ENCODE measurements at places on chromosomes 1 and 21.

DNA sequence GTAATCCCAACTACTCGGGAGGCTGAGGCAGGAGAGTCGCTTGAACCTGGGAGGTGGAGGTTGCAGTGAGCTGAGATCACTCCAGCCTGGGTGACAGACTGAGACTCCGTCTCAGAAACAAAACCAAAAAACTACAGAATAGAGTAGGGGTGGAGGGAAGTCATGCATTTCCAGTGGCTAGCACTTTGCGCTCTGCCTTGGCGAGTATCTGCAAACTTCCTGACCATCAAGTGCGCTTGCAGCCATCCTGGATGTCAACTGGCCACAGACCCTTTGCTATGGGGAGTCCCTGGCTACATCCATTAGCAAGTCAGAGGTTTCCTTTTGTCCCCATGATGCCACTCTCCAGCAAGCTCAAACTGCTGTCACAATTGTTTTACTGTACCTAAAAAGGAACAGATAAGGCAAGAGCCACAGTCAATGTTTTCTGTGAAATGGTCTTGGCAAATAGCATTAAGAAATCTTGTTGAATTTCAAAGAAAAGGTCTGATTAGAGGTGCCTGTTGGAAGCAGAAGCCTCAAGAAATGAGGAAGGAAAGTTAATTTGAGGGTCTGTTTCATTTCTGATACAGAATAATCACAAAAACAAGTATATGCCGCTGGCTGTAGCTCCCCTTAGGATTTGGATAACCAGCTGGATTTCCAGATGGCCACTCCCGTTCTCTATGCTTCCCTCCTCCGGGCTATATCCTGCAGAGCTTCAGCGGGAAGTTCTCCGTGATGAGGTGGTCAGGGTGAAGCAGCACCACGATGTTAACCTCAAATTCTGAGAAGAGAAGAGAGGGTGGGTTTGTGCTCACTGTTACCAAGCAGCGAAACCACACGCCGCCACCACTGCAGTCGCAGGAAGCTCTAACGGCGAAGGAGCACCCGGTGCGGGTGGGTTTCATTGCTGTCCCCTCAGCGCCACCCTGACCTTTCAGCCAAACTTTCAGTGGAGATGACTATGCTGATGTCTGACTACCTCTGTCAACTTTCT is 42.0 kb downstream of the VPS26C start:
- peak overlapping the region; percentile 76 for H3K4me3 ChIP-seq
- no peaks in the 10 kb centered on the region for H3K27me3 ChIP-seq
- peaks cover 56% of the 10 kb centered on the region for H3K4me1 ChIP-seq
- H3K36me3 ChIP-seq = peaks cover 11% of the 10 kb centered on the region
- H3K27ac ChIP-seq = peak overlapping the region; percentile 86
- DNase-seq = peak; percentile 88

DNA sequence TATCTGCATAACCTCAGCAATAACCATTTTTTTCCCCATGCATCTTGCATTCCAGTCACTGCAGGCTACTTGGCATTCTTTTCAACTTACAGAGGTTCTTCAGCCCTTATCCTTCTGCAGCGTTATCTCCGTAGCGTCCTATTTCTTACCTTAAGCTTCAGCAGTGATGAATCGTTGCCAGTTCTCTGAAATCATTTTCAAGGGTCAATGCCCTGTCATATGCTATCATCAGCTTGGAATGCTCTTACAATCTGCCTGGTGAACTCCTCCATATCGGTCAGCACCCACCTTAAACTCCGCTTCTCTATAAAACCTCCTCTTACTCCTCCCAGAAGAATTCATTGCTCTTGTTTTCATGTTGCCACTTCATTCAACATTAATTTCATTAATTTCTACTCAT is 105.1 kb upstream of the DPH5 start:
- H3K4me3 ChIP-seq = no peak overlapping the region
- peaks cover 6% of the 10 kb centered on the region for H3K27me3 ChIP-seq
- no peak for DNase-seq

- H3K36me3 ChIP-seq = peaks cover 17% of the 10 kb centered on the region
- no peak overlapping the region for H3K4me3 ChIP-seq
- peak overlapping the region; percentile 12 for H3K27ac ChIP-seq
- H3K27me3 ChIP-seq = no peaks in the 10 kb centered on the region
- DNase-seq = no peak
- H3K4me1 ChIP-seq = peaks cover 28% of the 10 kb centered on the region
Observed at GRCh38 chr21:14559102-14559501, 13.0 kb upstream of the SAMSN1 start.

DNA sequence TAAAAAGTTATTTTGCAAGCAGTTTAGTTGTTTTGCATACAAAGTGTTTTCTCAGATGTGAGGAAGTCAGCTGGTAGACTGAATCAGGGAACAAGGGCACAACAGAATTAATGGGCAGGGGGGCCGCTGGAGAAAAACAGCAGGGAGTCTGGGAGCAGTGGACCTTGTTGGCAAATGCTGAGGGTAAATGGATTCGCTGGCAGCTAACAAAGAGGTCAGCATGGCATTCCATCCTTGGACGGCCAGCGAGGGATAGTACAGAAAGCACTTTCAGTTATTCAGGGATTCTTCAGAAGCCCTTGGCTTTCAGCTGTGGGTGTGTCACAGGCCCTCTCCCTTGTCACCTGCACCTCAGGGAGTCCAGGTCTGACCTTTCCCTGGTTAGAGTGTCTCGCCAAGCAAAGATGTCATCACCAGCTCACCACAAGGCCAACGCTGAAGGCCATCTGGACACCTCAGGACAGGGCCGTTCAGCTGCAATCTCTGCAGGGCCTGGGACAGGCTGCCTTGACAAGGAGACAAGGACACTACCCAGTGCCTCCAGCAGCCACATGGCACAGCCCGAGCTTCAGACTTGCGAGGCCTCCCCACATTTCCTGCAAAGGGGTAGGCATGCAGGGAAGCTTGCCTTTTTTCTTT is 90.4 kb downstream of the KCNN3 start:
- H3K36me3 ChIP-seq = no peaks in the 10 kb centered on the region
- peaks cover under 1% of the 10 kb centered on the region for H3K4me1 ChIP-seq
- no peak overlapping the region for H3K4me3 ChIP-seq
- no peaks in the 10 kb centered on the region for H3K27me3 ChIP-seq
- DNase-seq = no peak

- no peaks in the 10 kb centered on the region for H3K4me1 ChIP-seq
- H3K27ac ChIP-seq = no peak overlapping the region
- no peaks in the 10 kb centered on the region for H3K36me3 ChIP-seq
- no peak overlapping the region for H3K4me3 ChIP-seq
- DNase-seq = no peak
- H3K27me3 ChIP-seq = peaks cover 53% of the 10 kb centered on the region
Observed at GRCh38 chr1:76065270-76065669, 9.3 kb upstream of the ST6GALNAC3 start.

- peaks cover 5% of the 10 kb centered on the region for H3K27me3 ChIP-seq
- H3K36me3 ChIP-seq = no peaks in the 10 kb centered on the region
- no peak overlapping the region for H3K4me3 ChIP-seq
- H3K27ac ChIP-seq = no peak overlapping the region
Observed at GRCh38 chr1:197390856-197391255, 122.8 kb downstream of the CRB1 start.

DNA sequence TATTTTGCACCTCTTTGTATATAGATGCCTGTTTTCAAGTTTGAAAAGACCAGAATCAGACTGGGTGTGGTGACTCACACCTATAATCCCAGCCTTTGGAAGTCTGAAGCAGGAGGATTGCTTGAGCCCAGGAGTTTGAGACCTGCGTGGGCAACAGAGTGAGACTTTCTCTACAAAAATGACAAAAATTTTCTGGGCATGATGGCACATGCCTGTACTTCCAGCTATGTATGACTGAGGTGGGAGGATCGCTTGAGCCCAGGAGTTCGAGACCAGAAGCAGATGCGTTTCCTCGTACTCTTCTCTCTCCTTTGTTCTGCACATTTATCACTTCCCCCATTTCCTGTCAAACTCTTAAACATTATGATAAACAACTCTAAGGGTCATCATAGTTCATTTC is 310.0 kb upstream of the SNX7 start:
- no peak overlapping the region for H3K4me3 ChIP-seq
- H3K36me3 ChIP-seq = no peaks in the 10 kb centered on the region
- H3K27ac ChIP-seq = no peak overlapping the region
- no peaks in the 10 kb centered on the region for H3K27me3 ChIP-seq
- H3K4me1 ChIP-seq = peaks cover 5% of the 10 kb centered on the region

DNA sequence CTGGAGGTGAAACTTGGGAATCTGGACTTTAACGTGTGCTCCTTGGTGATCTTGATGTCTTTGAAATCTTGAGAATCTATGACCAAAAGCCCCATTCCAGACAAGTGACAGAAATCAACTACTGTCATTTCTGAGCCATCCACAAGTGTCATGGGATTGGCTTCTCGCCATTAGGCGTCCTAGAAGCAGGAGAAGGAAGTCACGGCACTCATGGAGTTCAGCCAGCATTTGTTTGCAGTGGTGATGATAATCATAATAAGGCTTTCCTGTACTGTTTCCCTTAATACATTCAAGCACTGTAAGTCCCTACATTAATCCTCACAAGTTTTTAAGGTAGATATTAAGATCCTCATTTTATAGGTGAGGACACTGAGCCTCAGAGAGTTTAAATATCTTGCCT is 11.9 kb downstream of the F5 start:
- no peaks in the 10 kb centered on the region for H3K36me3 ChIP-seq
- no peaks in the 10 kb centered on the region for H3K4me1 ChIP-seq
- no peak overlapping the region for H3K4me3 ChIP-seq
- H3K27me3 ChIP-seq = peaks cover 20% of the 10 kb centered on the region
- H3K27ac ChIP-seq = no peak overlapping the region

GRCh38 chr1:206808615-206809014 is 36.3 kb upstream of the IL10 start:
- peaks cover 17% of the 10 kb centered on the region for H3K4me1 ChIP-seq
- DNase-seq = no peak
- H3K36me3 ChIP-seq = peaks cover 7% of the 10 kb centered on the region
- peak overlapping the region; percentile 3 for H3K27ac ChIP-seq

DNA sequence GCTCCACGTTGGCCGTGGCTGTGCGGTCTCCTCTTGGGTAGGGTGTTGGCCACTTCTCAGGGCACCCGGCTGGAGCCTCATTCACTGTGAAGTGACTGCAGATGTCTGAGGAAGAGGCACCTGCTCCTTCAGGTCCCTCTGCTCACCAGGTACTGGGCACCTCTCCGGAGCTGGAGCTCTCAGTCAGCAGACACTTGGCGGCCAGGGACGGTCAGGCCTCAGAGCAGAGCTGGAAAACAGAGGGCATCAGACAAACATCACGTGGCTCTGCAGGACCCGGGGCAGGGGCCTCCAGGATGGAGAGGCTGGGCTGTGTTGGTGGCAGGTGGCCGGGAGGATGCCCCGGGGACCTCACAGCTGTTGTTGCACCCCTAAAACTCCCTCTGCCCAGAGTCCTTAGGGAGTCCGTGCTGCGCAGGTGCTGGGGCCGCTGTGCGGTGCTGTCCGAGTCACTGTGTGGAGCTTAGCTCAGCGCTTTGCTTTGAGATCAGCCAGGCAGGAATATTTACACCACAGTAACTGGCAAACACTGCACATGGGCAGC is 59.7 kb downstream of the SLX9 start:
- no peak for DNase-seq
- no peaks in the 10 kb centered on the region for H3K36me3 ChIP-seq
- H3K4me3 ChIP-seq = no peak overlapping the region
- H3K27ac ChIP-seq = no peak overlapping the region
- no peaks in the 10 kb centered on the region for H3K27me3 ChIP-seq
- H3K4me1 ChIP-seq = no peaks in the 10 kb centered on the region

GRCh38 chr1:21775550-21775914 is 7.4 kb downstream of the USP48 start:
- no peak for DNase-seq
- peaks cover 9% of the 10 kb centered on the region for H3K36me3 ChIP-seq
- H3K27me3 ChIP-seq = no peaks in the 10 kb centered on the region
- H3K27ac ChIP-seq = peak overlapping the region; percentile 93
- peaks cover 54% of the 10 kb centered on the region for H3K4me1 ChIP-seq

- no peaks in the 10 kb centered on the region for H3K36me3 ChIP-seq
- H3K4me1 ChIP-seq = no peaks in the 10 kb centered on the region
- H3K4me3 ChIP-seq = no peak overlapping the region
- no peak overlapping the region for H3K27ac ChIP-seq
- DNase-seq = peak; percentile 37
Observed at GRCh38 chr1:109765896-109766615, 2.3 kb upstream of the EPS8L3 start.

DNA sequence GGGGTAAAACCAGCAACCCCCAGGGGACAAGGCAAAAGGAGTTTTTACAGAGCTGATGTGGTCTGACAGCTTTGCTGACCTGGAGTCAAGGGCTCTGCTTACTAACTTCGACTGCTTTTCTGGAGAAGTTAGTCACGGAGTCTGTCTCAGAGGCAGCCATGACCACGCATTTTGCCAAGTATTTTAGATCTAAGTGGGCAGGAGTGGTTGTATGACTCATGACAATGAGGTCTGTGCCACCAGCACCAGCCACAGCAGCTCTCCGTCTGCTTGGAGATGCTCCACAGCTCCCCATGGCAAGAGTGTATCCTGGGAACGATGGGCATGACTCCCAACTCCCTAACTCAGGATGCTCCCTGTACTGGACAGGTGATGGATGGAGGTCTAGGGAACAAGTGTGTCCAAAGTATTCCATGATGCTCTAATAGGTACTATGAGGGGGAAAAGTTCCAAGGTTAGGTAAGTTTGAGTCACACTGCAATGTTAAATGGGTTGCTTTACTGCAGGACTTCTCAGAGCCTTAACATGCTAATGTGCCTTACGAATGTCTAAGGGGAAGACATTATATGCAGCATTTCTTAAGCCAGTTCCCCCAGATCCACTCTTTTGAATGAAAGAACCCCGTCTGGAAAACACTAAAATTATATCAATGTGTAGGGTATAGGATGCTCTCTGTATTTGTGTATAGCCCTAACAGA is 359.0 kb downstream of the HHAT start:
- H3K27me3 ChIP-seq = no peaks in the 10 kb centered on the region
- no peak overlapping the region for H3K4me3 ChIP-seq
- no peak overlapping the region for H3K27ac ChIP-seq
- H3K36me3 ChIP-seq = no peaks in the 10 kb centered on the region
- H3K4me1 ChIP-seq = peaks cover 14% of the 10 kb centered on the region
- no peak for DNase-seq

DNA sequence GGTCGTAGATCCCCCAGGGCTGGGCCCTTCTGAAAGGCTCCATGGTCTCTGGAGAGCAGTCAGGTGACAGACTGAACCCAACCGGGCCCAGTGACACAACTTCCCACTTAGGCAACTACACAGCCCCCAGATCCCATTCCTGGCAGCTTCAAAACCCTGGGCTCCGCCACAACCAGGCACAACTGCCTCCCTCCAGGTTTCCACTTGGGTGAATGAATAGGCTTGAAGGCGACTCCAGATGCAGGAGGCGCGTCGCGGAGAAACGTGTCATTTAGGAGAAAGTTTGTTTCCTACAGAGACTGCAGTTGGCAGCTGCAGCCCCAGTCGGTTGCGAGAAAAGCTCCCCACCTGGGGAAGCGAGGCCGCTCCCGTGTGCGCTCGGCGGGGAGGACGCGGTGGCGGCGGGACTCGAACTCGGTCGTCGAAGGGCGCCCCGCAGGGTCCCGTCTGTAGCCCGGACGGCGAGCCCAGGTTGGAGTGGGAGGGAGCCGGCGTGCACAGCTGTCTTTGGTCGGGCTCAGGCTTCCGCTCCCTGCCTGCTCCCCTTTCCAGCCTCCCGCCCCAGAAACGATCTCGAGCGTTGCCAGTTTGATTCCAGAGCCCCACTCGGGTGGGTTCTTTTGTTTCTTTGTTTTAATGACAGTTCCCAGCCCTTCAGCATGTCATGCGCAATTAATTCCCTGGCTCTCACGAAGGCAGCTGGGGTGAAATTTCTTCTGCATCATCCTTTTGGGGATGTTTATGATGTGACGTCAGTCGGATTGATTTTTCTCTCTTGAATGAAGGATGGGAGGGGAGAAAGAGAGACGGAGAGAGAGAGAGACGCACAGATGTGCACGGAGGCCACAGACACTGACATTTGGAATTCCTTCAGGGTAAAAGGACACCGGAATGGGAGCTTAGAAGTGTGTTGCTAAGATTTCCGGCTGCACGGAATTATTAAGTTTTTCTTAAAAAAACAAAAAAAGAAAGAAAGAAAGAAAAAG is 862 bp upstream of the SGIP1 start:
- peaks cover 39% of the 10 kb centered on the region for H3K27me3 ChIP-seq
- peaks cover 5% of the 10 kb centered on the region for H3K4me1 ChIP-seq
- no peak overlapping the region for H3K27ac ChIP-seq
- no peaks in the 10 kb centered on the region for H3K36me3 ChIP-seq

Data from natural killer cell treated with Interleukin-12 subunit alpha and Interleukin-12 subunit beta and Interleukin-15 and Interleukin-18, amount 100 ng/mL, for 72 hours (primary cell).